ENCODE measurements at places on chromosomes 16 and 17.

- no peak for DNase-seq
Observed at GRCh38 chr17:82793974-82794630, 42.2 kb downstream of the TBCD start.

DNA sequence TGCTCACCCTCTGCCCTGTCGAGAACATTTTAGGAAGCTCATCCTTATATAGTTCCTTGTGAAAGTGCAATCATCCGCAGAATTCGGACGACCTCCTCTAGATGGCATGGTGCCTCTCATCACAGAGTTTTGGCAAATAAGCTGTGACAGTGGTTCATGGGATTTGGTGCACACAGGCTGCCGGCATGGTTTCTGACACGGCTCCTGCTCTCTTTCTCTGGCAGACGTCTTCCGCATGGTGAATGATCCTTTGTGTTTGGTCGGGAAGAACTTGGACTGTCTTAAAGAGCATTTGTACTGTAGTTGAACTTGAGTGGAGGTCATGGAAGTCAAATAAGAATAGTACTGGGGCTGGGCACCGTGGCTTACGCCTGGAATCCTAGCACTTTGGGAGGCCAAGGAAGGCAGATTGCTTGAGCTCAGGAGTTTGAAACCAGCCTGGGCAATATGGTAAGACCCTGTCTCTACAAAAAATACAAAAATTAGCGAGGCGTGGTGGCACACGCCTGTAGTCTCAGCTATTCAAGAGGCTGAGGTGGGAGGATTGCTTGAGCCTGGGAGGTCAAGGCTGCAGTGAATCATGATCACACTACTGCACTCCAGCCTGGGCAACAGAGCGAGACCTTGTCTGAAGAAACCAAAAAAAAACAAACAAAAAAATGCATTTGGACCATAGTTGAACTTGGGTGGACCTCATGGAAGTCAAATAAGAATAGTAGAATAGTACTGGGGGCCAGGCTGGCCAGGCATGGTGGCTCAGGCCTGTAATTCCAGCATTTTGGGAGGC lies 34.7 kb upstream of the NAT9 start:
- no peak for DNase-seq

GRCh38 chr17:39547713-39548478 lies 59.8 kb downstream of the NEUROD2 start:
- peak; percentile 38 for DNase-seq

DNA sequence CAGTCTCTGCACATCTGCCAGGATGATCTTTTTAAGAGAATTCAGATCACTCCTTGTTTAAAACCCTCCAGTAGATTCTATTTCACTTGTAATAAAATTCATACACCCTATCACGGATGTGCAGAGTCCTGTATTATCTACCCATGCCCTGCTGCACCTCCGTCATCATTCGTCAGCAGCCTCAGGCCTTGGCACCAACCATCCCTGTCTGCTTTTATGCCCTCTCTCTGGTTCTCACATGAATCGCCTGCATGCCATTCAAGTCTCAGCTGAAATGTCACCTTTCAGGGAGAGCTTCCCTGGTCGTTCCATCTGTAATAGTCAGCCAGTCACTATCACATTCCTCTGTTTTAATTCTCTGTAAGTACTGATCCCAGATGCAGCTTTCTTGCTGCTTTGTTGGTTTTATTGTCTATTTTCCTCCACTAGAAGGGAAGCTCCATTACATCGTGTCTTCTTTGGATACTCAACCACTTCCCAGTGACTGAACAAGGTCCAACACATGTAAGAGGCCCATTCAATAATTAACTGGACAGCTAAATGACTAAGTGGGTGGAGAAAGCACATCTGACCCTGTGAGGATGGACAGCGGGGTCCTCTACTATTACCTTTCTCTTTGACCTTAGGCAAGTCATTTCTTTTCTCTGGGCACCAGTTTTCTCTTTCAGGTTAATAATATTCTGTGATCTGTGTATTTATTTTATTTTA lies 81.2 kb upstream of the GOT2 start:
- DNase-seq: no peak

DNA sequence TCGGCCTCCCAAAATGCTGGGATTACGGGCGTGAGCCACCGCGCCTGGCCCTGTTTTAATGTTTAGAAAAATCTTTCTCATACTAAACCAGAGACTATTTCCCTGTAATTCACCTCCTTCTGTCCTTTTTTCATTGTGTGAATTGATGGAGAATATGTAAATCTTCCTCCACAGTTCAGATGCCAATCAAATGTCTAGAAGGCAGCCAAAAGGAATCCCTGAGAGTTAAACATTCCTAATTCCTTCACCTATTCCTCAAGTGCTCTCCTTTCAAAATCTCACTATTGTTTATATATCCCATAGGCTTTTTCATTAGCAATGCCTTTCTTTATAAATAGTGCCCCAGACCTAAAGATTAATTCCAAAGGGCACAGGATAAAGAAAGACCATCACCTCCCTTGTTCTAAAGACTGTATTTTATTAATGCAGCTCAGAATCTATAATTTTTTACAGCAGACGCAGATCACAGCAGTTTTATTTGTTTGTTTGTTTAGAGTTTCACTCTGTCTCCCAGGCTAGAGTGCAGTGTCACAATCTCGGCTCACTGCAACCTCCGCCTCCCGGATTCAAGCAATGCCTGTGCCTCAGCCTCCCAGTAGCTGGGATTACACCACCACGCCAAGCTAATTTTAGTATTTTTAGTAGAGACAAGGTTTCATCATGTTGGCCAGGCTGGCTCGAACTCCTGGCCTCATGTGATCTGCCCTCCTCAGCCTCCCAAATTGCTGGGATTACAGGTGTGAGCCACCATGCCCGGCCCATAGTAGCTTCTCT lies 30.5 kb downstream of the COPZ2 start:
- DNase-seq: no peak

GRCh38 chr17:77374170-77374936 lies 233.6 kb downstream of the SEC14L1 start:
- DNase-seq: peak; percentile 76

GRCh38 chr16:68265078-68265920 lies 973 bp downstream of the SLC7A6 start:
- peak; percentile 67 for DNase-seq

GRCh38 chr17:51375771-51376170 lies 115.4 kb downstream of the UTP18 start:
- DNase-seq: no peak

- DNase-seq: no peak
Observed at GRCh38 chr17:73724990-73725389, 80.7 kb upstream of the SDK2 start.

Measured in kidney capillary endothelial cell (primary cell).